ENCODE measurements at places on chromosomes 11 and 22. TPM values are rescaled to one million over a fixed set of nuclear protein-coding genes. Genes with fewer than 3 reads are reported as not detected.
A peak's percentile ranks its signal among the peaks of the same experiment; 100 is the strongest.

DNA sequence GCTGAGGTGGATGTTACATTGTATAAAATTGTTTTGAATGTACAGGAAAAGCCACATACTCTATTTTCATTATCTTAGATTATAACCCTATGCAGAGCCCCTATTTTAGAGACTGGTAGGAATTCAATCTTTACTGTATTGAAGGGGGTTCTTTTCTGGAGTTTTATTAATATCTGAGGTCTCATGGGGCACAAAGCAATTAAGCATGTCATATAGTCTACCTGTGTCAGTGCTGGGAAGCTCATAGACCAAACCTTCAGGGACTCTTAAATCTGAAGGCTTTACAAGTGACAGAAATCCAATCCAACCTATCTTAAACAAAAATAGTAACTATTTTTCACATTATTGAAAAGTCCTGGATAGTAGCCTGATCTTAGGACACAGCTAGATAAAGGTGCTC lies 733.7 kb downstream of the NELL1 start:
- no peak overlapping the region for H3K27ac ChIP-seq
- H3K27me3 ChIP-seq: no peaks in the 10 kb centered on the region
- no peaks in the 10 kb centered on the region for H3K4me1 ChIP-seq
- DNase-seq: no peak

DNA sequence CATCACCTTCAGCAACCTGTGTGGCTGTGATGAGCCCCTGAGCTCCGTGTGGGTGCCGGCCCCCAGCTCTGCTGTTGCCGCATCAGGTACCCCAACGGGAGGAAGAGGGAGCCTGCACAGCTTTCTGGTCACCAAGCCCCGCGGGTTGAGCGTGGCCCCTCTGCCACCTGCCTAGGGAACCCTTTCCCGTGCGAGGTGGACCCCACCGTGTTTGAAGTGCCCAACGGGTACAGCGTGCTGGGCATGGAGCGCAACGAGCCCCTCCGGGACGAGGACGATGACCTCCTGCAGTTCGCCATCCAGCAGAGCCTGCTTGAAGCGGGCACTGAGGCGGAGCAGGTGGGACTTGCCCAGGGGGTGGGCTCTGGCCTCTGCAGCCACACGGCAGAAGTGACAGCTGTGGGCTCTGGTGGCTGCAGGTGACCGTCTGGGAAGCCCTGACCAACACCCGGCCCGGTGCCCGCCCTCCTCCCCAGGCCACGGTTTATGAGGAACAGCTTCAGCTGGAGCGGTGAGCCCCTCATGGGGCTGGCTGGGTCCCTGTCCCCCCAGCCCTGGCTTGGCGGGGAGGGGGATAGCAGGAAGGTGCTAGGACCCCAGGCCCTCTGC lies 1.9 kb upstream of the SSH3 start:
- H3K36me3 ChIP-seq: no peaks in the 10 kb centered on the region
- DNase-seq: no peak
- no peak overlapping the region for H3K4me3 ChIP-seq
- H3K4me1 ChIP-seq: peaks cover 27% of the 10 kb centered on the region

- no peaks in the 10 kb centered on the region for H3K36me3 ChIP-seq
- no peak for DNase-seq
- H3K27me3 ChIP-seq: no peaks in the 10 kb centered on the region
Observed at GRCh38 chr11:100354736-100355135, 332.4 kb upstream of the ARHGAP42 start.

GRCh38 chr22:48581796-48582469 lies 1245.7 kb downstream of the BRD1 start:
- no peaks in the 10 kb centered on the region for H3K27me3 ChIP-seq
- no peaks in the 10 kb centered on the region for H3K36me3 ChIP-seq
- H3K4me3 ChIP-seq: no peak overlapping the region
- no peak for DNase-seq
- no peak overlapping the region for H3K27ac ChIP-seq

- DNase-seq: no peak
- H3K4me1 ChIP-seq: peaks cover 5% of the 10 kb centered on the region
- H3K27ac ChIP-seq: no peak overlapping the region
- H3K36me3 ChIP-seq: no peaks in the 10 kb centered on the region
- peak overlapping the region; percentile 25 for H3K4me3 ChIP-seq
Observed at GRCh38 chr11:102807921-102808320, 10.0 kb upstream of the MMP1 start.

DNA sequence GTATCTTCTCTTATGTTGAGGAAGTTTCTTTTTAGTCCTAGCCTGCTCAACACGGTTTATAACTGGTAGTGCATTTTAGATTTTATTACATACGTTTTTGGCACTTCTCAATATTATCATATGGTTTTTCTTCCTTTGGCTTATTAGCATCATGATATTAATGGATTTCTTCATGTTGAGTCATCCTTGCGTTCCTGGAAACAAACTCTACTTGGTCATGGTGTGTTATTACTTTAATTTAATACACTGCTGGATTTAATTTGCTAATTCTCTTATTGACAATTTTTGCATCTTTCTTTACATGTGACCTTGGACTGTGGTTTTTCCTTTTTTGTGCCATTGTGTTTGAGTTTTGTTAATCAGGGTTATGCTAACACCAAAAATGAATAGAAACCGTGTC lies 20.5 kb downstream of the IGF2 start:
- no peaks in the 10 kb centered on the region for H3K4me1 ChIP-seq
- DNase-seq: no peak
- no peak overlapping the region for H3K4me3 ChIP-seq
- no peaks in the 10 kb centered on the region for H3K36me3 ChIP-seq
- no peak overlapping the region for H3K27ac ChIP-seq

GRCh38 chr11:38304926-38305325 lies 1706.9 kb upstream of the RAG2 start:
- no peaks in the 10 kb centered on the region for H3K36me3 ChIP-seq
- H3K4me3 ChIP-seq: no peak overlapping the region
- no peaks in the 10 kb centered on the region for H3K27me3 ChIP-seq
- no peak overlapping the region for H3K27ac ChIP-seq
- DNase-seq: no peak

DNA sequence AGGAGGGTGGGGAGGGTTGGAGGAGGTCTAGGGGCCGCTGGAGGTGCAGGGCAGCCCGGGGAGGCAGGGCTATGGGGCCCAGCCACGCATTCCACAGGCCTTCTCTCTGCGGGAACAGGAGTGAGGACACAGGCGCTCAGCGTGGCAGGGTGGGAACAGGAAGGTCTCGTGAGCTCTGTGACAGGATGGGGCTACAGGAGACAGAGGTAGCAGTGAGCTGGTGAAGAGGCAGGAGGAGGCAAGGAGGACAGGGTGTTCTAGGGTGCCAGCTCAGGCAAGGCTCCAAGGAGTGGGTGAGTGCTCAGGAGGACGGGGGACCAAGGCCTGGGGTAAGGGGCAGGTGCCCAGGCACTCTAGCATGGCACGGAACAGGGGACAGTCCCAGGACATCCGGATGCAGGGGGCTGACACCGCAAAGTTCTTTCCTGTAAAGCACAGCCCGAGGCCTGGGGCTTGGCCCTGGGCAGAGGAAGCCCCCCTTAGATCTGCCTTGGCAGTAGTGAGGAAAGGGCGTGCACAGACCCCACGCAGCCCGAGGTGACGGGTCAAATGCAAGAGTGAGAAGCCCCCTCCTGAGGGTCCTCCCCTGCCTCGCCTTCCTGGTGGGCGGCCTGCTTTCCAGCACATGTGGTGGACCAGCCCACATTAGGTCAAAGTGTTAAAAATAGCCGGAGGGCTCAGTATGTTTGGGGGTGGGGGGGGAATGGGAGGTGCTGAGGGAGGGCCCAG lies 4.7 kb upstream of the NEAT1 start:
- H3K36me3 ChIP-seq: peaks cover under 1% of the 10 kb centered on the region
- H3K4me1 ChIP-seq: peaks cover 71% of the 10 kb centered on the region
- H3K27me3 ChIP-seq: no peaks in the 10 kb centered on the region
- H3K4me3 ChIP-seq: no peak overlapping the region
- DNase-seq: no peak

The TEX54 gene
- total RNA-seq: not detected

DNA sequence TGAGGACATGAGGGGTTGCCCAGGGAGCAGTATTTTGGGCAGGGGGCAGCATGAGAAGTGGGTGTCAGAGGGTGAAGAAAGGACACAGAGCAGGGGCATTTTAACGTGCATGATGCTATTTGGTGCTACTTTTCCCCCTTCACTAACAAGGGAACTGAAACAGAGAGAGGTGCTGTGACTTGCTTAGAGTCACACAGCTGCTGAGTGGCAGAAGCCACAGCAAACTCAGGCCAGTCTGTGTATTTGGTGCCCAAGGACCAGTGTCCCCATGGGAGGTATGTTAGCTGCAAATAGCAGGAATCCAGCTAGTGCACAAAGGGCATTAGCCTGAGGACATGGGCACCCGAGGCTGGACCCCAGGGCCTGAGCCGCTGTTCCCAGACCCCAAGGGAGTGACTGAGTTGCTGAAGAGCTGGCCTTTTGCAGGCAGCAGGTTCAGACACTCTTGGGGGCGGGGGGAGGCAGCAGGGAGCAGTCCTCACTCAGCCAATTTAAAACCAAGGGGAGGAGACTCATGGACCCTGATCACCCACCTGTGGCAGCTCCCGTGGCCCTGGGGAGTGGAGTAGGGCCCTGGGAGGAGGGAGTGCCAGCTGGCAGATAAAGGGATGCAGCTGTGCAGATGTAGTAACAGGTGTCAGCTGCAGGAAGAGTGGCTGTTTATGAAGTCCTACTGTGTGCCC lies 14.6 kb downstream of the PARVG start:
- no peak for DNase-seq
- H3K27ac ChIP-seq: no peak overlapping the region
- H3K27me3 ChIP-seq: no peaks in the 10 kb centered on the region
- no peak overlapping the region for H3K4me3 ChIP-seq
- no peaks in the 10 kb centered on the region for H3K36me3 ChIP-seq

All from Panc1 (cell line).